ENCODE measurements at places on chromosomes 16 and 17. TPM values are rescaled to one million over a fixed set of nuclear protein-coding genes. Genes with fewer than 3 reads are reported as not detected.

YPEL3 gene
- total RNA-seq, result 177 TPM

TUBB3 gene
- 1.1 TPM for total RNA-seq

KCNH4 gene
- total RNA-seq, result 0.20 TPM

DNA sequence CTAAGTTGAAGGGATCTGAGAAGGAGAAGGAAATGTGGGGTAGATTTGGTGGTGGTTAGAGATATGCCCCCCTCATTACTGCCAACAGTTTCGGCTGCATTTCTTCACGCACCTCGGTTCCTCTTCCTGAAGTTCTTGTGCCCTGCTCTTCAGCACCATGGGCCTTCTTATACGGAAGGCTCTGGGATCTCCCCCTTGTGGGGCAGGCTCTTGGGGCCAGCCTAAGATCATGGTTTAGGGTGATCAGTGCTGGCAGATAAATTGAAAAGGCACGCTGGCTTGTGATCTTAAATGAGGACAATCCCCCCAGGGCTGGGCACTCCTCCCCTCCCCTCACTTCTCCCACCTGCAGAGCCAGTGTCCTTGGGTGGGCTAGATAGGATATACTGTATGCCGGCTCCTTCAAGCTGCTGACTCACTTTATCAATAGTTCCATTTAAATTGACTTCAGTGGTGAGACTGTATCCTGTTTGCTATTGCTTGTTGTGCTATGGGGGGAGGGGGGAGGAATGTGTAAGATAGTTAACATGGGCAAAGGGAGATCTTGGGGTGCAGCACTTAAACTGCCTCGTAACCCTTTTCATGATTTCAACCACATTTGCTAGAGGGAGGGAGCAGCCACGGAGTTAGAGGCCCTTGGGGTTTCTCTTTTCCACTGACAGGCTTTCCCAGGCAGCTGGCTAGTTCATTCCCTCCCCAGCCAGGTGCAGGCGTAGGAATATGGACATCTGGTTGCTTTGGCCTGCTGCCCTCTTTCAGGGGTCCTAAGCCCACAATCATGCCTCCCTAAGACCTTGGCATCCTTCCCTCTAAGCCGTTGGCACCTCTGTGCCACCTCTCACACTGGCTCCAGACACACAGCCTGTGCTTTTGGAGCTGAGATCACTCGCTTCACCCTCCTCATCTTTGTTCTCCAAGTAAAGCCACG is 28.3 kb downstream of the STH start:
- no peak for DNase-seq

DNA sequence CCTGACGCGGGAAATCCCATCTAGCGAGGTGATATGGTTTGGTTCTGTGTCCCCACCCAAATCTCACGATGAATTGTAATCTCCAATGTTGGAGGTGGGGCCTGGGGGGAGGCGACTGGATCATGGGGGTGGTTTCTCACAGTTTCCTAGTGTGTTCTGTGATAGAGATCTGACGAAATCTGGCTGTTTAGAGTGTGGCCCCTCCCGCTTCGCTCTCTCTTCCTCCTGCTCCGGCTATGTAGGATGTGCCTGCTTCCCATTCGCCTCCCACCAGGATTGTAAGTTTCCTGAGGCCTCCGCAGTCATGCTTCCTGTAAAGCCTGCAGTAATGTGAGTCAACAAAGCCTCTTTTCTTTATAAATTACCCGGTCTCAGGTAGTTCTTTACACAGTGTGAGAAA is 31.6 kb downstream of the IFT140 start:
- no peak for DNase-seq

DNA sequence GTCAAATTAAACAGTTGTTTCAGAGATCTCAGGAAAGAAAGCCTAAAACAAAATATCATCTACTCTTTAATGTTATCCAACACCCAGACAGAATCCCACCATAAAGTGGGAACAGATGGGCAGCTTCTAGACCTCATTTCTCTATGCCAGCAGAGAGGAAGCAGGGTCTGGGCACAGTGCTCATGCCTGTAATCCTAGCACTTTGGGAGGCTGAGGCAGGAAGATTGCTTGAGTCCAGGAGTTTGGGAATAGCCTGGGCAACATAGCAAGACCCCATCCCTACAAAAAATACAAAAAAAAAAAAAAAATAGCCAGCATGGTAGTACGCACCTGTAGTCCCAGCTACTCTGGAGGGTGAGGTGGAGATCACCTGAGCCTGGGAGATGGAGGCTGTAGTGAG is 13.5 kb upstream of the ZNF652 start:
- no peak for DNase-seq

DNA sequence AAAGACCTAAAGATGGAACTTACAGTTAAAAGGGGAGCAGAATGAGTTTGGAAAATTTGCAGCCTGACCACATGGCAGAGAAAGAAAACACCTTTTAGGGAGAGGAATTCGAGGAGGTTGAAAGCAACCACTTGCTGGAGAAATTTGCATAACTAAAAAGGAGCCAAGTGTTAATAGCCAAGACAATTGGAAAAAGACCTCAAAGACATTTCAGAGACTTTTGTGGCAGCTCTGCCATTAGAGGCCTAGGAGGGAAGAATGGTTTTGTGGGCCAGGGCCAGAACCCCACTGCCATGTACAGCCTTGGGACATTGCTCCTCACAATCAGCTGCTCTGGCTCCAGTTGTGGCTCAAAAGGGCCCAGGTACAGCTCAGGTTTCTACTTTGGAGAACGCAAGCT is 338.5 kb downstream of the UTP18 start:
- DNase-seq, result no peak
